T follicular helper cell (primary cell): ENCODE measurements at places on chromosomes 3 and 15.

- no peak for DNase-seq
These were observed 20.3 kb downstream of the KY start for GRCh38 chr3:134630506-134630905.

- no peak for DNase-seq
These were observed 130.8 kb downstream of the GHSR start for GRCh38 chr3:172317481-172317880.

DNA sequence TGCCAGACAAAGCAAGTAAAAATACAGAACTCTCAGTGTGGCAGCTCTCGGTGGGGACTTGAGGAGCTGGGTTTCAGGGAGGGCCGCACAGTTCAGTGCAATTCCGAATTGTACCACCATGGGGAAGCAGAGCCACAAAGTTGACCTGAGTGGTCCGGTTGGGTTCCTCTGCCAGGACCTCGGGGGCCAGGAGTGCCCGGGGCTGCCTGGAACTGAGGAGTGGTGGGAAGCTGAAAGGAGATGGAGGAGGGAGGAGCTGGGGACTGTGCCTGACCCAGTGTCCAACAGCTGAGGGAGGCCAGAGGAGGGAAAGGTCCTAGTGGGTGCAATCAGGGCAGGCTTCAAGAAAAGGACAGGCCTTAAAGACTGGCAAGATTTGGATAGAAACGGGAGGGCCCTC, 32.2 kb upstream of the TRH start:
- DNase-seq, result no peak

- no peak for DNase-seq
These were observed 216.8 kb downstream of the ADAMTS17 start for GRCh38 chr15:100124936-100125335.

DNA sequence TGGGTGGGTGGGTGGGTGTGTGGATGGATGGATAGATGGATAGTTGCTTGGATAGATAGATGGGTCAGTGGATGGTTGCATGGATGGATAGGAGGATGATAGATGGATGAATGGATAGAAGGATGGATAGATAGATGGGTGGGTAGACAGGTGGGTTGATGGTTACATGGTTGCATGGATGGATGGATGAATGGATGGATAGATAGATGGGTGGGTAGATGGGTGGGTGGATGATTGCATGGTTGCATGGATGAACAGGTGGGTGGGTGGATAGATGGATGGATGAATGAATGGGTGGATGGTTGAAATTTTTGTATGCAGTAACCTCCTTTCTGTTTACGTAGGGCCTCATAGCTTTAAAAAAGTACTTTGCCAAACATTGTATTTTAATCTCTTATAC, 79.5 kb downstream of the LRRK1 start:
- DNase-seq, result no peak

DNA sequence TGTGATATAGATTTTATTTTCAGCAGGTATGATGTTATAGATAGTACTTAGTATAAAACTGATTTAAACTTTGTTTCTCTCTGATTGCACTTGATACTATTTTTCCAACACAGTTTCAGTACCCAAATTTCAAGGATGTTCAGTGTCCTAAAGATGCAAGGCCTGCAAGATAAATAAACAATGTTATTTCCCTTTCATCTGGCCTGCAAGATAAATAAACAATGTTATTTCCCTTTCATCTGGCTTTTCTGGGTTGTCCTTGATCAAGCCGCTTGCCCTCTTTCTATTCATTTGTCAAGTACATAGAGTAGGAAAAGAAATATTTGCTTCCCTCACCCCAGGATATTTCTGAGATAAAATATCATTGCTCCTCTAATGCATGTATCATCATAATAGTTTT, 571.0 kb downstream of the FGF12 start:
- no peak for DNase-seq

- no peak for DNase-seq
These were observed 7.0 kb downstream of the FNDC3B start for GRCh38 chr3:172046268-172046915.

GRCh38 chr3:10790713-10791112, 25.3 kb upstream of the SLC6A11 start:
- no peak for DNase-seq

DNA sequence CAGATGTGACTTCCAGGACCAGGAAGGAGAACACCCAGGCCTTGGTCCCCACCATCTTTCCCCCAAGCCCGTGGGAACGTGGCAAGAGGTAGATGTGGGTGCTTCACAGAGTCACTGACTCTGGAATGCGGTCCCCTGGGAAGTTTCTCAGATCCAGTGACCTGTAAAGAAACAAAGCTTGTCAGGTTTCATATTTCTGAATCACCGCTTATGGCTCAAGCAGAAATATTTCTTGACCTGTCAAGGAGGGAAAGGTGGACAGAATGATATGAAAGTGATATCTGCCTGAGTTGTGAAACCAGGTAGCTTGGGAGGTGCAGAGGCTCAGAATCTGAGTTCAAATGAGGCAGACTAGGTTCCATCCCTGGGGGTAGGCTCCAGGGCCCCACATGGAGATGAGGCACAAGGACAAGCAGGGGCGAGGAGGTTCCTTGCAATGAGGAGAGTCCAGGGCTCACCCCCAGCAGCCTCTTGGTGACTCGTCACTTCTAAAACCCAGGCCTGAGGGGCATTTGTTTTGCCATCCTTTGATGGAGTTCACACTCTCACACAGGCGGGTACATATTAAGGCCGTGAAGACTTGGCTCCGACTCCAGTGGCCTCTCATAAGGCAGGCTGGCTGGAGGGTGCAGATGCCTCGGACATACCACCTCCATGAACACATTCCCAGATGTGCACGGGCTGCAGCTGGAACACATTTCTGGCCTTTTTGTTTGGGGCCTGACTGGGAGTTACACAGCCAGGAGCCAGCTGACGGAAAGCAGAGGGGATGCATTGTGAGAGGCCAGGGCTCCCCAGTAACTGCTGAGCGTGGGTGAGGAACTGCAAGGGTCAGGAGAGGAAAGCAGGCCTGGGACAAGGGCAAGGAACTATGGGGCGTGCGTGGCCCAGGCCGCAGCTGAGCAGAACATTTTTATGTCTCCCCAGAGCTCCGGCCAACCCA, 1.3 kb downstream of the CILP start:
- no peak for DNase-seq

GRCh38 chr3:144344925-144345548, 373.4 kb downstream of the DIPK2A start:
- DNase-seq, result no peak

DNA sequence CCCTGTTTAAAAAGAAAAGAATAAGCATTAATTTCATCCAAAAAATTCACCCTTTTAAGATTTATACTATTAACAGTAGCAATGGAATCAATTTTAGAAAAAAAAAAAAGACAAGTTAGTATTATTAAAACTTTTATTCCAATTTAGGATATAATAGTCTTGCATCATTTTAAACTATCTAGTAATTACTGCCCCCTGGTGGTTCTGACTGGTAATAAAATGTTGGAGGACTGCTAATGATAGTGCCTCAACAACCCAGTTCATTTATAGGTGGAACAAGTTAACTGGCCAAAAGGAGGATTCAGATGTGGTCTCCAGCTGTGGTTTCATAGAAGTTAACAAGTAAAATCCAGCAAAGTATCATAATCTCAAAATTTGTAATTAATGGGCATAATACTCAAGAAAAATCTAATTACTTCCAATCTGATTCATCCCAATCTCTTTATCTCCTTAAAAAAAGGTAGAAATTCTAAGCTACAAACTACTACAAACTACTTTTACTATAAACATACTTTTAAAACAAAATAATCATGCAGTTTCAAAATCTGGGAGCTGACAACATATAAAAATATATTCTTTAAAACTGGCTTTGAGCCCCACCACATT, 30.7 kb upstream of the WDR49 start:
- peak; percentile 28 for DNase-seq

GRCh38 chr15:33865416-33865815, 102.9 kb upstream of the CHRM5 start:
- DNase-seq, result no peak

DNA sequence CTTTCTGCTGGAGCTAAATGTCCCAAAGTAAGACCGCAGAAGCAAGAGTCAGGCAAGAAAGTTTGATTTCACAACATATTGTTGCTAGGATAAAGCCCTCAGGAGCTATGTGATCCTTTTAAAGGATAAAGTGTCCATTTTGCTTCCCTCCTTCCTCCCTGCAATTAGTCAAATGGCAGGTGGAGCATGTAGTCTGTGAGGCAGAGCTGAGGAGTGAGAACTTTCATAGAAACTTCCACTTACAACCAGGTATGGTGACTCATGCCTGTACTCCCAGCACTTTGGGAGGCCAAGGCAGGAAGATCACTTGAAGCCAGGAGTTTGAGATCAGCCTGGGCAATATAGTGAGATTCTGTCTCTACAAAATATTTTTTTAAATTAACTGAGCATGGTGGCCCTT, 25.2 kb upstream of the RHCG start:
- no peak for DNase-seq

DNA sequence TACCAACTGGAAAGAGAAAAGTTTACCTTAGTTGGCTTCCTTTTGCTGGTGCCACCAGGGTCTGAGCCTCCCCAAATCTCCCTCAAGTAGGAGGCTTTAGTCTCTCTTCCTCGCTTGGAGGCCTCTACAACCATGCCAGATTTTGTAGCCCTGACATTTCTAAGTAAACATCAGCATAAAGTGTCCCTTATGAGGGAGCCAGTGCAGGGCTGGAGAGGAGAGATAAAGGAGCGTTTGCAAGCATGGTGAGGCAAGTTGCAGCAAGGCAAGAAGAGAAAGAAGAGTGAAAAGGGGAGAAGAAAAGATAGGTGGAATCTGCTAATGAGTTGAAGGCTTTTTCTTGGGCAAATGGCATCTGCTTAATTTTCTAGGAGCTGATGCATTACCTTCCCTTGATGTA, 82.7 kb upstream of the FNDC3B start:
- DNase-seq, result no peak

- no peak for DNase-seq
These were observed 35.2 kb downstream of the DNASE1L3 start for GRCh38 chr3:58175437-58176184.
